Activated CD4-positive, alpha-beta memory T cell treated with anti-CD3 and anti-CD28 coated beads, Interleukin-2, amount 10 ng/mL, durations not matched to agents 7 days and 5 days (primary cell): ENCODE measurements at places on chromosomes 16 and 17.

GRCh38 chr17:74893936-74894671 is 671 bp upstream of the FADS6 start:
- no peak for DNase-seq

GRCh38 chr17:81285894-81286293 is 9.2 kb downstream of the SLC38A10 start:
- DNase-seq: no peak

- DNase-seq: no peak
Observed at GRCh38 chr17:13558588-13558987, 43.1 kb downstream of the HS3ST3A1 start.

DNA sequence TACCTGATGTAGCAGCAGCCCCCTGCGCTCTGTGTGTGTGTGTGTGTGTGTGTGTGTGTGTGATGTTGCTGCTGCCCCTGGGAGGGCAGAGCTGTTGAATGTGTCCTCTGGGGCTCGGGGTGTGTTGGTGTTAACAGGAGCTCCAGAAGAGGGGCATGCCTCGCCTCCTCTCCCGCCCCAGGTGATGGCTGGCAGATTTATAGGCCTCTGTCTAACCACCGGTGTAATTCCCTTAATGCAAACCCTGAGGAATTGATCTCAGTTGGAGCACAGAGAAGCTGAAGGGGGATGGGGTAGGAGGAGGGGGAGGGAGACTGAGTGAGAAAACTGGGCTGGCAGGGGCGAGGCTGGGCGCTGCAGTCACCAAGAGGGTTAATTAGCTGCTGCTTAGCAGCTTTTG is 10.0 kb downstream of the CACNA1G start:
- DNase-seq: no peak

GRCh38 chr16:75552951-75553350 is 3.1 kb downstream of the TMEM231 start:
- DNase-seq: no peak

GRCh38 chr16:58582971-58583765 is 46.5 kb downstream of the CNOT1 start:
- DNase-seq: no peak

DNA sequence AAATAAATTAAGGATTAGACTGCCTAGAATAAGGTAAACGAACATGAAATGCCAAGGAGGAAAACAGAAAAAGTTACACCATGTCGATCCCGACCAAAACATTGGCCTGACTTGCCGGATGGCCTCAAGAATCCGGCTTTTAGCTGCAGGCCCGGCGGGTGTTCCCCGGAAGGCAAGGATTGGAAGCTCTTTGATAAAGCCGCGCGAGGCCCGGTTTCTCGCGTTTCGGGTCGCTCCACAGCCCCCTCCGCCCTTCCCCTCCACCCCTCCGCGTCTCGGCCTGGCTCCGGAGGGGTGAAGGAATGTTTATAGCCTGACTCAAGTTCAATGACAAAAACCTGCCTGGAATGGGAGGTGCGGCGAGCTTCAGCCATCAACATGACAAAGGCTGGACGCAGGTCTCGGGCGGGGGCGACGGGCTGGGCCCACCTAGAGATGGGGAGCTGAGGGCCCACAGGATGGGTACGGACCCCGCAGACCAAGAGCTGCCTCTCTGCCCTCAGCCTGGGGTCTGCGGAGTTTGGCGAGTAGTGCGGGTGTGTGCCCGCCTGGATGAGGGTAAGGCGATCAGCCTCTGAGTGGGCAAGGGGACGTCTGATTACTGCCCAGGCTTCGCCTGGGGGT is 2.6 kb downstream of the PRAC1 start:
- DNase-seq: no peak

- no peak for DNase-seq
Observed at GRCh38 chr17:33955461-33955860, 299.6 kb upstream of the CCL2 start.

- no peak for DNase-seq
Observed at GRCh38 chr16:85139881-85140339, 27.6 kb upstream of the CIBAR2 start.

DNA sequence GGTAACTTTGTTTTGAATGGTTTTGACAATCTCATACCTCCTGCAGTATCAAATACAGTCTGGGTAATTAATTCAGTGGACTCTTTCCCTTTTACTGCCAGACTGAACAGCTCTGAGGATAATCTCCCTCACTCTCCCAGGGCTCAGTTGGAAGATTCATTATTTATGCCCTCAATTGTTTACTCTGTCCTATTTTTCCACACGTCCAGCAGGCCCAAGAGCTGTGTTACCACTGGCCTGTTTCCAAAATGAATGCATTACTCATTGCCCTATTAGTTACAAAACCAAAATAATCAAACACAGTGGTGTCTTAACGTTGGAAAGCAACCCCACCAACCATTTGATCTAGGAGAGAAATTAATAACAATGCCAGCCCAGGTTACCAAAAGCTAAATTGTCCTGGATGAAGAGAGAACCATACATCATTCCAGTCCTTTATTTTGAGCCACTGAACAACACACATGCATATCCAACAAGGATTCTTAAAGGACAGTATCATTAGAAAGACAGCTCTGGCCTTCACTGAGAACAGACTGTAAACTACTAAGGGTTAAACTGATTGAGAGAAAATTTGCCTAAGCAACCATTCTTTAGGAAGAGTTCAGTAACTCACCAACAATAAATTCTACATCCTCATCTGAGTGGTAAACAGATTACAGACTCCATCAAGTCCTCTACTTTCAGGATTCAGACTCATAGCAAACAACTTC is 34.5 kb downstream of the FAM222B start:
- no peak for DNase-seq

GRCh38 chr17:54196751-54197150 is 374.0 kb downstream of the KIF2B start:
- DNase-seq: no peak

- no peak for DNase-seq
Observed at GRCh38 chr17:45022655-45023339, 28.6 kb downstream of the DCAKD start.

DNA sequence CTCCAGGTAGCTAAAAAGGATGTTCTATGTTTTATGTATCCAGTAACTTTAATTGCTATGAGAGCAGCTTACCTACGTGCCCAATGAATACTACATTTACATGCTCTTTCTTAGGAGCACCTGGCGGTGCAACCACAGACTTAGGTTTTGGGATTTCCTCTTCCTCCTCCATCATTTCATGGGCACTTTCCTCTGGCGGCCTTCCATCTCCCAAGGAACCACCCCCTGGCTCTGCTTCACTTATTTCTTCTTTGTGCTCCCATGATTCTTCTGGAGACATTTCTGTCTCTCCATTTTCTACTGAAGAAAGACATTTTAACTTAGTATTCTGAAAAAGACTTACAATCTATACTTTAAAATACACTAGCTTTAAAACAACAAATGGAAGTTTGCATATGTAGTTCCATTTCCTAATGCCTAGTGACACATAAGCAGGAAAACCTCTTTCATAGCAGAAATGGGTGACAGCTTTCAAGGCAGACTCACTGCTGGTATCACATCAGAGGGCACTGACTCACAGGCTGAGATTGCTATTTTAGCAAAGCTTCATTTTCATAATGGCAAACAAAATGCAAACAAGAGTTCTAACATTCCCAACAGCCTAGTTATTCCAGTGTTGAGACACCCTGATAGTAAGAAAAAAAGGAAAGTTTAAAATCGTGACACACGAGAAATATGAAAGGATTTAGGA is 19.1 kb downstream of the GSPT1 start:
- no peak for DNase-seq

DNA sequence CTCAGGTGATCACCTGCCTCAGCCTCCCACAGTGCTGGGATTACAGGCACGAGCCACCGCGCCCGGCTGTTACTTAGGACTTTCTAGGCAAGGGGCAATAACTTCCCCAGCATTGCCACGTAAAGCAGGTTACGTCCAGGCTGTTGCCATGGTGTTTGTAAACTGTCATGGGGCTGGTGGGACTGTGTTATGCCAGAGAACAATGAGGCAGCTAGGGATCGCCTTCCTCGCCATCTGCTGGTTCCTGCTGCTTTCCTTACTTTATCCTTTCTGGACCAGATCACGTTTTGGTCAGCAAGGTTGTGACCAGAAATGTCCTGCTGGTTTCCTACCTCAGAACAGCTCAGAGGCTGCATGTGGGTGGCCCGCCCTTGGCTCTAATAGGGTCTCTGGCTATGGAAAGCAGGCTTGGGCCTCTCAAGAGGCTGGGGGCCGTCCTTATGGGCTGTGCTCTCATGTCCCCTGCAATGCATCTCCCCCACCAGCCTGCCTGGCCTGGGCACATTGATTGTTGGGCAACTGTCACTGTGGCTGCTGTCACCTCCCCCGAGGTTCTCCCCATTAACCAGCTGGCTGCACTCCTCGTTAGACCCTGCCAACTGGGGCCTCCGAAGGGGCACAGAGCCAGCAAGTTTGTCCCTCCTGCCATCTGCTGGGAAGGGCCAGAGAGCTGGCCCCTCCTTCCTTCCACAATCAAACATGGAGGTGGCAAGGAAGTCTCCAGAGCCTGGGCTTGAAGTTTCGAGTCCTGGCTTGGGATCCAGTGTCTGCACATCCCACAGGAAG is 28.2 kb upstream of the ZC3H18 start:
- no peak for DNase-seq

DNA sequence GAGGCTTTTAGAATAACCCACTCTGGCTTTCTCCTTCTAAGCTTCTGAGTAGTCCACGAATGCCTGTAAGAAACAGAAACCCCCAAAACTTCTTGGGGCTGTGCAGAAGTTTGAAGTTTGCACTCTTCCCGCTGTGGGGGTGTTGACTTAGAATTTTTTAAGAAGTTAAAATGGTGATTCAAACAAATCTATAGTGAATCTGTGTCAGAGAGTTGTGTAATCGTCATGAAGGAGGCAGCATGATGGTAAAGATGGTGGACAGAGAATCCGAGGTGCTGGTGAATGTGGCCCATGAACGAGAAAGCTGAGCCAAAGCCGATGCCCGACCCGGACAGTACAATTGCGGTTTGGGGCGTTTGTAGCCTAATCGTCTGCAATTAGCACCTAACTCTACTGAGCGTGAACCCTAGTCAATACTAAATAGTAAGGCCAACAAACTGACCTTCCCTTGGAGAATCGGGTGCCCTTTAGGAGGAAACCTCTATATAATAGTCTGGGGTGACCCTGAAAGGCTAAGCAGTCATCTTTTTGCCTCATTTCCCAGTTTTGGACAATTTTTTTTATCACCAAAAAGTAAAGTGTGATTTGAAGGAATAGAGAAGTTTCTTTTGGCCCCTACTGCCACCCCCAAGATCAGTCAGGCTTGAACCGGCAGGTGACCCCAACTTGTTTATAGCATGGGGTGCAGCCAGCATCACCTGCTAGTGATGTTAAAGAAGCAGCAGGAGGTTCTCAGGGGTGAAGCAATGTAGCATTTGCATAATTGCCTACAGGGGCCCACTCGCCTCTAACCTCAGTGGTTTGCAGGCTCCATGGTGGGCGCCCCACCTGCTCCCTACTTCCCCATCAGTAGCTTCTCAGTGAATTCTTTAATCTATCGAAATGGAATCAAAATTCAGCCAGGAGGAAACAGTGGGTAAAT is 11.2 kb downstream of the IRF8 start:
- no peak for DNase-seq

DNA sequence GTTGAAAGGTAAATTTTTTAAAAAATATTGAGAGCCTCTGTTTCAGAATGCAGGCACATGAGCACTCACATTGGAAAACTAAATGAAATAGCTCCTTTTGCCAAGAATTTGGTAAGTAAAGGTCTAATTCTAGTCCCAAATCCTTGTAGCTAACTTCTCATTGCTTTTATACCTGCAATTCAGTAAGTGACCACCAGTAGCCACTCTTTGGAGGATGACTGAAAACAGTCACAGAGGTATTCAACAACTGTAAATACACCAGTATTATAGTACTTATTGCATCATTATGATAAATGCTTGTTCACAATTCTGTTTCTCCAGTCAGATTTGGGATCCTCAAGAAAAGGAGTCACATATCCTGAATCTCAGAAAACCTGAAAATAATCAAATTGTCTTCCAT is 562.4 kb upstream of the CDH11 start:
- DNase-seq: no peak

GRCh38 chr17:35022536-35023063 is 40.9 kb downstream of the RFFL start:
- DNase-seq: peak; percentile 86

DNA sequence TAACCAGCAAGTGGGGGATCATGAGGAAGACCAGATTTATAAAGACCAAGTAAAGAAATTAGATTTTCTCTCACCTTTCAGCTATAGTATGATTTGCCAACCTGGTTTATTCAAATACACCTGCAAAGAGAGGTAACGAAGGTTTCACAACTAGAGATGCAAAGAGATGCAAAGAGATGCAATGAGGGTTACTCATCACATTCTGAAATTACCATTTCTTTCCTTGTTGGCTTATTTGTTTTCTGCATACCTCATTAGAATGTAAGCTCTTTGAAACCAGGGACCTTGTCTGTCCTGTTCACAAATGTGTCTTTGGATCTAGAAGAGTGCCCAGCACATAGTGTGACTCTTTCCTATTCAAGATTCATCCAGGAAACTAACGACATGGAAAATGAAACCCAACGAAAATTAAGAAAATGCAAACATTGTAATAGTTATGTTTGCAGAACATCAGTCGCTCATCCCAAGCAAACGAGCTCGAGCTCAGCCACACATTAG is 9.0 kb upstream of the LONP2 start:
- no peak for DNase-seq

- no peak for DNase-seq
Observed at GRCh38 chr16:58057121-58057520, 31.6 kb downstream of the MMP15 start.

GRCh38 chr16:81465375-81465943 is 20.9 kb downstream of the CMIP start:
- no peak for DNase-seq
